ENCODE measurements at places on chromosomes 5 and 9.

- no peak for DNase-seq
These were observed 110.0 kb downstream of the TLE1 start for GRCh38 chr9:81579381-81579780.

GRCh38 chr5:17127743-17128231 is 89.6 kb upstream of the BASP1 start:
- DNase-seq: no peak

DNA sequence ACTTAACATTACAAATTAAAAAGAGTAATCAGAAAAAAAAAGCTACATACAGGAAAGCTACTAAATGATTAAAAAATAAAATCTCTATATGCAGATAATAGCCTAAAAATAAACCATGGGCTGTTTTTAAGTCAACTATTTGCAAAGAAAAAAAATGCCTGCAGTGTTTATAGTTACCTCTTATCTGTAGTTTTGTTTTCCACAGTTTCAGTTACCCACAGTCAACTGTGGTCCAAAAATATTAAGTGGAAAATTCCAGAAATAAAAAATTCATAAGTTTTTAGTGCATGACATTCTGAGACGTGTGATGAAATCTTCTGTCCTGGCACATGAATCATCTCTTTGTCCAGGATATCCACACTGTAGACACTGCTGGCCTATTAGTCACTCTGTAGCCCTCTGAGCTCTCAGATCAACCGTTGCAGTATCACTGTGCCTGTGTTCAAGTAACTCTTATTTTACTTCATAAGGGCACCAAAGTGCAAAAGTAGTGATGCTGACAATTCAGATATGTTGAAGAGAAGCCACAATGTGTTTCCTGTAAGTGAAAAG is 59.2 kb downstream of the PRELID2 start:
- DNase-seq: no peak

GRCh38 chr5:157269761-157270272 is 3.9 kb downstream of the CYFIP2 start:
- DNase-seq: no peak

GRCh38 chr5:73469878-73470277 is 21.3 kb upstream of the FOXD1 start:
- no peak for DNase-seq

- DNase-seq: no peak
These were observed 13.6 kb upstream of the GM2A start for GRCh38 chr5:151239237-151239861.

GRCh38 chr5:145976431-145977155 is 40.2 kb downstream of the SH3RF2 start:
- DNase-seq: no peak

DNA sequence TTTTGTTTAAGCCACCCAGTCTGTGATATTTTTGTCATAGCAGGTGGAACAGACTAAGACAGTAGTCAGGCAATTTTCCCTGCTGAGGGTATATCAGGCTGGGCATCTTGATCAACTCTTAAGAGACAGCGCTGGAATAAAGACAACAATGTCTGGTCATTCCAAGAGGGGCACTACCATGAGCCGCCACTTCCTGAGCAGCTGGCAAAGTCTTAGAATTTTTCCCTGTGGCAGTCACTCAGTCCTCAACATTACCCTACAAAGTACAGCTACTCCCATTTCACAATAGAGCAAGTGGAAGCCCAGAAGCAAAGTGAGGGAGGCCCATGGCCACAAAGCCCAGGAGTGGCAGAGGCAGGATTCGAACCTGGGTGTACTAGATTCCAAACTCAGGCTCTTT is 74.8 kb downstream of the SH3PXD2B start:
- DNase-seq: no peak

GRCh38 chr5:136276946-136277345 is 84.0 kb upstream of the SMIM32 start:
- no peak for DNase-seq

- DNase-seq: no peak
These were observed 18.6 kb upstream of the ADRB2 start for GRCh38 chr5:148807851-148808250.

- DNase-seq: peak; percentile 61
These were observed 9.7 kb upstream of the RALGDS start for GRCh38 chr9:133130685-133131244.

DNA sequence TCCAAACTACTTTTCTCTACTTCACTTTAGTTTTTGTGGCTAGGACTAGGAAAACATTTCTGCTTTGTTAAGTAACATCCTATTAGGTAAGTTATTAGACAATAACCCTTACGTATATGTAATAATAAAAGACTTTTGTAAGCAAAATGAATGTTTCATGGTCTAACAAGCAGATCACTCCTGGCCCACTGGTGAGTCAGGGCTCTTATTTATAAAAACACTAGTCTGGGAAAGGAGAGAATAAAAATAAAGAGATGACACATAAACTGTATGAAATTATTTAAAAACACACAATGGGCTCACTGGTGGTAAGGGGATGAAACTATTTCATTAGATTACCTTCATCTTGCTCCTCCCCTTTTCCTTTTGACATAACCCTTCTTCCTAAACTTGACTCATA is 2212.2 kb upstream of the ACO1 start:
- no peak for DNase-seq

GRCh38 chr5:37494756-37495155 is 115.6 kb downstream of the WDR70 start:
- no peak for DNase-seq

- DNase-seq: no peak
These were observed 235.7 kb downstream of the CDK5RAP2 start for GRCh38 chr9:120344230-120344629.

GRCh38 chr5:136482206-136482605 is 116.9 kb upstream of the TRPC7 start:
- no peak for DNase-seq

- no peak for DNase-seq
These were observed 16.1 kb downstream of the AHRR start for GRCh38 chr5:337563-338130.
